ENCODE measurements at places on chromosomes 2 and 18.

GRCh38 chr2:178796079-178796677, 11.0 kb downstream of the TTN start:
- no peak for DNase-seq

- DNase-seq: no peak
Measured at GRCh38 chr2:235051436-235052260, 99.8 kb downstream of the SH3BP4 start.

DNA sequence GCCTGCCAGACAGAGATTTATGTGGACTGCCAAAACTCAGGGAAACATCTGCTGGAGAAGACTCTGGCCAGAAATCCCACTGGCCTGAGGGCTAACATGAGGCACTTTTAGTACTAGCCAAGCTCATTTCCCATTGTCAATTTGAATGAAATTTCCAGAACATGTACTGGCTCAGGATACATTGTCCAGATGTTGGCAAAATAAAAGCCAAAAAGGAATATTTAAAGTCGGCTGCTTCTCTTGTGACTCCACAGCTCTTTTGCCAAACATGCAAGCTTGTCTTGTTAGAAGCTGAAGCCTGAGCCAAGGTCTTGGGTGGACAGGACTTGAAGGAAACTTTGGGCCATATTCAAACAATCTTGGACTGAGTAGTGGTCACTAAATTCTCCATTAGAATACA, 215.5 kb downstream of the NCKAP5 start:
- DNase-seq: no peak

GRCh38 chr2:58484221-58484620, 243.1 kb upstream of the FANCL start:
- no peak for DNase-seq

DNA sequence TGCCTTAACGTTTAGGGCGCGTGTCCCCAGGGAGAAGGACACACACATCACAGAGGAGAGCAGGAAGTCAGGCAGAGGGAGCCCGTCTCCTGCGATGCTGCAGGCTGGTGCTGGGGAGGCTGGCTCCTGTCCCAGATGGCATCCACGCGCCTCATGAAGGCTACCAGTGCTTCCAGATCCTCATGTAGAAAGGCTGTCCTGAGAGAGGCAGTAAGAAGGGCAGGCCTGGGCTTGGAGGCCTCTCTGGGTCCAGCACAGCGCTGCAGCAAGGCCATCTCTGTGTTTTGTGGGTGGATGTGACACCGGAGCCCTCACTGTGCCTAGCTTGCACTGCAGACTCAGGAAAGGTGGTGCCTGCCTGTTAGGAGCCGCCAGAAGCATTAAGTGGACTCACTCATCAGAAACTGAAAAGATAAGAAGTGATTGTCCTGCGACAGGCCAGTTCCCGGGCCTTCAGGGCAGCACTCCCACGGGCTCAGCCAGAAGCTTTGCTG, 62.7 kb downstream of the FAM168B start:
- no peak for DNase-seq

DNA sequence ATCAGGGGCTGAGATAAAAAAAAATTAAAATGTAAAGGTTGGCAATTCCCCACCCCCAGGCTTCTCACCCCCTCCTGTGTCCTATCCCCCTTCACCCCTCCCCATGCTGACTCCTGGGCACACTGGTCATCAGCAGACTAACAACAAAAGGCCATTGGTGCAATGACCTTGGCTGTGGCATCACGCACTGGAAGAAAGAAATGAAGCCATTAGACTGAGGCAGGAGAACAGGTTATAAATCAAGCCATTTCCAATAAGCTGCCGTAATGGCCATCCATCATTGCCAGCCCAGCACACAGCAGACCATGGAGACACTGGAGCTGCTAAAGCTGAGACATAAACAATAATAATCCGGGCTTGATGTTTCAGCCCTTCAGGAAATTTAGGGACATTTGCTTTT, 342.4 kb upstream of the ETAA1 start:
- DNase-seq: no peak

- DNase-seq: no peak
Measured at GRCh38 chr2:144162652-144163051, 357.3 kb downstream of the ZEB2 start.

DNA sequence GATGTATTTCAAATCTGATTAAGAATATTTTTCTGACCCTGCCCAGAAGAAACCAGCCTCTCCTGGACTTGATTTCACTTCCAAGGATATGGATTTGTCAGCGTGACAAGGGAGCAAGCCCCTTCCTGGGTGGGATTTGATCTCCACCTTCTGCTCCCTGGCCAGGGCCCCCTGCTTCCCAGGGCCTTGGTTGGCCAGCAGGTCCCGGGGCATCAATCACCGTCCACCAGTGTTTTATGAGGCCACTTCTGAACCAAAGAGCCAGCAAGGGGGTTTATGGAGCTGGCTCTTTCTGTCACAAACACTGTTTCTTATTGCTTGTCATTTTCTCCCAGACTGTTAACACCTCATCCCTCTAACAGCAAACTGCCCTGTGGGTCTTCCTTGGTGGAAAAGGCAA, 320.5 kb upstream of the SKOR2 start:
- DNase-seq: no peak

- DNase-seq: no peak
Measured at GRCh38 chr2:74104839-74105238, 42.9 kb downstream of the BOLA3 start.

GRCh38 chr2:182784777-182785176, 68.7 kb downstream of the DNAJC10 start:
- DNase-seq: no peak

DNA sequence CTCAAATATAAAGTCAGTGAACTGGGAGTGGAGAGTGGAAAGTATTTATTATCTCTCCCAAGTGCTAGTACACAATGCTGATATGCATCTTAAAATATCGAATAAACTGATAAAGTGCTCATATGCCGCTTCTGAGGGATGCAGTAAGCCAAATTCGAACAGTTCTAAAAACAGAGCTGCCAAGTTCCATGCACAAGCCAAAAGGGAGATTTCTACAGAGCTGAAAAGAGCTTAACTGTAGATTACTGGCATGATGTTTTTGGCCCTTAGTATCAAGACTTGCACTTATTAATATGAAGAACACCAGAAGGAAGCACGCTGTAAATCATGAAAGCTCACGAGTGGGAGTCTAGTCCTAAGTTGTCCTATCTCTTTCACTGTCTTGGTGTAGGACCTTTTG, 7.9 kb downstream of the TMEFF2 start:
- DNase-seq: no peak

- no peak for DNase-seq
Measured at GRCh38 chr2:216056739-216057138, 24.9 kb downstream of the PECR start.

DNA sequence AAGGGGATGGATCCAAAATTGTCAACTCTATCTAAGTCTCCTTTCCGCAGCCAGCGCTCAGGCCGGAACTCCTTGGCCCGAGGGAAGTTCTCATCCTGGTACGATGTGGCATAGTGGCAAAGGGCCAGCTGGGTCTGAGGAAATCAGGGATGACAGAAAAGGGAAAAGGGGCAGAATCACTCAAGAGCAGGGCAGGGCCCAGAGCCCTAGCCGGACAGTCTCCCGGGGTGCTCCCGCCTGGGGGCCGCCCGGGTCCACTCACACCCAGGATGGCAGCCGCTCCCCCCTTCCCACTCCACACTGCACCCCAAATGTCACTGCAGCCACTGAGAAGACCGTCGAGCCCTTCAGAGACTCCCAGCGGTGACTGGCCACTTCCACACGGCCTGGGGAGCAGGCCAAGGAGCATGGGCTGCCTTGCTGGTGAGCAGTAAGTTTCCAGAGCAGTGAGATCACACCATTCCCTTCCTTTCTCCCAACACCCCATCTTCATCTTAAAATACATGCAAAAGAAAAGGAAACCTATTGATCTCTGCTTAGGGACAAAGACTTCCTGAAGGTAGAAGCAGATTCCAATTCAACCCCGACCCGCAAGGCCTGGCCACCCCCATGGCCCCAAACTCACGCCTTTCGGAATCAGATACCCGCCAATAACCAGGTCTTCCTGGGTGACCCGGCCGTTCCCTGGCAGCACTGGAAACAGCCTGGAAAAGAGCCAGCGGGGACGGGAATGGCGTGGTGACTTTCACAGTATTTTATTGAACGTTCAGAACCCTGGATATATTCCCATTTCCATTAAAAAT, 26.7 kb downstream of the CYP27C1 start:
- DNase-seq: no peak

GRCh38 chr2:241773511-241774418, 2.9 kb upstream of the GAL3ST2 start:
- DNase-seq: no peak
